ENCODE measurements at places on chromosomes 6 and 20.
A peak's percentile ranks its signal among the peaks of the same experiment; 100 is the strongest.

DNA sequence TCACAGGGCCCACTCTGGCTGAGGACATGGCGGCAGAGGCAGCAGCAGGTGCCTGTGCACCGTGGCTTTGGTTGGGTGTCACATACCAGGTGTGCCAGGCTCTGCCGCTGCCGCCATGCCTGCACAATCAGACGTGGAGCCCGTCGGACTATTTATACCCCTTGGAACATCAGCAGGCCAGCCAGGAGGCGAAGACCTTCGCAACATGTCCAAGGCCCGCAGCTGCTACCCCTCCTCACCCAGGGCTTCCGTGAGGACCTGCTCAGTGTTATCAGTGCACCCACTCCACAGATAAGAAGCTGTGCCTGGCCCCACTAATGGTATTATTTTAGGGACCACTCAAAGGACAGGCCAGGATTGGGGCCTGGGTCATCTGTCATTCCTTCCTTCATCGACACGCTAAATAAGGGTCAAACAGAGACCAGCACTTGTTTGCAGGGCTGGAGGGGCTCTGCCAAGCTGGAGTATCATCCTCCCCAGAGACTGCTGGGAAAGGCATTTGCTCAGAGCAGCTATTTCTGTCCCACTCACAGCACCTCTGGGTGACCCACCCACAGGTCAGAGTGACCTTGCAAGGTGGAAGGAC is 109.2 kb downstream of the BMP7 start:
- DNase-seq: no peak

DNA sequence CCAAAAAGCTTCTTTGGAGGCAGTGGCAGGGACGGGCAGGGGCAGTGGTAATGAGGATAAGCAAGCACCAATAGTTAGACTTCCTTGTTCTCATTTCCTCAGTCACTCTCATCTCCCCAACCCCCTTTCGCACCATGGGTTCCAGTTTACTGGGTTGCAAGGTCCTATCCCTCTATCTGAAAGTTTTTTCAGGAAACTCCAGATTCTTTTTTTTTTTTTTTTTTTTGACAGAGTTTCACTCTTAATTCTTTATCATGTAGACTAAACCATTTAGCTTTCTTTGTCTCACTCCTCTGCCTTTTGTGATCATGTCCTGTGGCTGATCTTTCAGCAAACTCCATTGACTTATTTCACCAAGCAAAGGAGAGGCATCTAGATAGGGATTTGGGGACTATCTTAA is 51.4 kb upstream of the GMDS start:
- no peak for DNase-seq

GRCh38 chr20:22058746-22059145 is 353.3 kb downstream of the PAX1 start:
- DNase-seq: no peak

GRCh38 chr6:2741756-2742155 is 9.0 kb downstream of the MYLK4 start:
- DNase-seq: no peak

DNA sequence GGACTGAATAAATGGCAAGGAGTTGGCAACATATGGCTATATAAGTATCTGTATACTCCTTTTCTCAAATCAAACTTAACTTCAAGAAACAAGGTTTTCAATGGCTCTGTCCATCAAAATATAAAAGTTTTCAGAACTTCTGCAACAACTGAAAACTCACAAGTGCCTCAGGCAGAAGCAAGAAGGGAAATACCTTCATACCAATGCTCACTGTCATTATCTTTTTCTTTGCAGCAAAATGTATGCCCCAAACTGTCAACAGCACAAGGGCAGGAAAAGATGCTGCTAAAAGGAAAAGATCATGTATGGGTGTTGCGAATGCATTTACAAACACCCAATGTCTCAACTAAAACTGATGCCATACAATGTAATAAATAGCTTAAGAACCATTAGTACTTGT is 45.9 kb downstream of the PTPRK start:
- no peak for DNase-seq

DNA sequence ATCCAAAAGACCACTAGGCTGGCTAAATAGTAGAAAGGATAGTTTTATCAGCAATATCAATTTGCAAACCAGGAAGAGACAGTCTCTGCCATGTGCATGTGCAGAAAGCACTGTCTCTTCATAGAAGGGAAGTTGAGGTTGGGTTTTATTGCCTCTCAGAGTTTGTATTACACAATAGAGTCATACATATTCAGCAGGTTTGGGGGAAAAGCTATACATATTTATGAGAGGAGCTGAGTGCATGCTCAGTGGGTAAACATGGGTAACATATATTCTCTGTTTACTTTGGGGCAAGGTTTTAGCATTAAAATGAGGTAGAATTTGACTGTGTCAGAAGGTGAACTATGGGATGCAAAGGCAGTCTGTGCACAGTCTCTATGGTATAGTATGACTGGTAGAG is 14.9 kb downstream of the TMEM170B start:
- DNase-seq: no peak

GRCh38 chr6:43873806-43874714 is 104.0 kb downstream of the VEGFA start:
- DNase-seq: no peak

- DNase-seq: peak; percentile 15
Observed at GRCh38 chr20:5402903-5403531, 86.3 kb upstream of the PROKR2 start.

- DNase-seq: no peak
Observed at GRCh38 chr6:139475646-139476045, 101.2 kb upstream of the CITED2 start.

GRCh38 chr20:40922865-40923264 is 105.8 kb upstream of the TOP1 start:
- DNase-seq: no peak

DNA sequence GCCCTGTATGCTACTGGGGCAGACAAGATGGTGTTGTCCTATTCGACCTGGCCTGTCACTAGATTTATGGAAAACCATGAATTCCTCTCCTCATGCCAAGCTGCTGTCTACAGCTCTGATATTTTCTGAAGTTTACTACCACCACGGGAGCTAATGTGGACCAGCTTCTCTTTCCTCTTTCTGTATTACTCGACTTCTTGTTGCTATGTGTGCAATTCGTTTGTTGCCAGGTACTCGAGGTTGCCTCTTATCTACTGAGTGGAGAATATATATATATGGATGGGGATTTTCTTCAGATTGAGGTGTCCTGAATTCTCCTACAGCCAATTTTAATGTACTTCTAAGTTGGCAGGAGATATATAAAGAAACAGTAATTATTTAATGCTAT is 34.7 kb downstream of the MAN1A1 start:
- DNase-seq: no peak

- peak; percentile 34 for DNase-seq
Observed at GRCh38 chr6:18990059-18990978, 603.2 kb downstream of the RNF144B start.

DNA sequence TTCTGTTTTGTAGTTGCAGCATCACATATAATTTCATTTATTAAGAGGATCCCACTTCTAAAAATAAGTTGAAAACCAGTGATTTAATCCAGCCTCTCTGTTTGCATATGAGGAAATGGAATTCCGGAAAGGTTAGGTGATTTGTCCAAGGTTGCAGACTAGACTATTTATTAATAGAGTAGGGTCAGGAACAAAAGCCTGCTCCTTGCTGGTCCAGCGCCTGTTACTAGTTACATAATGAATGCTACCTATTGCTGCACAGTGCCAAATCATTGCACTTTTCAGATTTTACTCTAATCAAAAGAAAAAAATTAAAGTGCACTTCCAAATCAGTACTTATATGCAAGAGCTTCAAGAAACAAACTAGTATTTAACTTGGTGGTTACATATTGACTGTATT is 238.6 kb downstream of the ESR1 start:
- no peak for DNase-seq

GRCh38 chr20:11012975-11013374 is 339.2 kb upstream of the JAG1 start:
- DNase-seq: no peak

DNA sequence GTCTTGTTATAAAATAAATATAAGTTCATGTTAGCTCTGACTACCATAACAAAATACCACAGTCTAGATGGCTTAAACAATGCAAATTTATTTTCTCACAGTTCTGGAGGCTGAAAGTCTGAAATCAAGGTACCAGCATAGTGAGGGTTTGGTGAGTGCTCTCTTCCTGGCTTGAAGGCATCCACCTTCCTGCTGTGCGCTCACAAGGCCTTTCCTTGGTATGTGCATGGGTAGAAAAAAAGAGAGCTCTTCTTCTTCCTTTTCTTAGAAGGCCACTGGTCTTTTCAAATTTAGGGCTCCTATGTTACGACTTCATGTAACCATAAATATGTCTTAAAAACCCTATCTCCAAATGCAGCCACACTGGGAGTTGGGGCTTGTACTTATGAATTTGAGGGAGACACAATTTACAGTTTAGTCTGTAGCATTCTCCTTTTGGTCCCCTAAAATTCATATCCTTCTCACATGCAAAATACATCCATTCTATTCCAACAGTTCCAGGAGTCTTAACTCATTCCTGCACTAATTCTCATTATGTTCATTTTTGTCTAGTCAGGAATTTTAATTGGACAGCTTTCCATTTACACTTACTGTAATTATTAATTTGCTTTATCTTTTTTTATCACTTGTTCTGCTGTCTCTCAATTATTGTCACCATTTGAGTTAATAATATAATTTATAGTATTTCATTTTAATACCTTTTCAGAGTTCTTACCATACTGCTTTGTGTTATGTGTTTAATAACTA is 381.9 kb upstream of the EPHA7 start:
- no peak for DNase-seq

DNA sequence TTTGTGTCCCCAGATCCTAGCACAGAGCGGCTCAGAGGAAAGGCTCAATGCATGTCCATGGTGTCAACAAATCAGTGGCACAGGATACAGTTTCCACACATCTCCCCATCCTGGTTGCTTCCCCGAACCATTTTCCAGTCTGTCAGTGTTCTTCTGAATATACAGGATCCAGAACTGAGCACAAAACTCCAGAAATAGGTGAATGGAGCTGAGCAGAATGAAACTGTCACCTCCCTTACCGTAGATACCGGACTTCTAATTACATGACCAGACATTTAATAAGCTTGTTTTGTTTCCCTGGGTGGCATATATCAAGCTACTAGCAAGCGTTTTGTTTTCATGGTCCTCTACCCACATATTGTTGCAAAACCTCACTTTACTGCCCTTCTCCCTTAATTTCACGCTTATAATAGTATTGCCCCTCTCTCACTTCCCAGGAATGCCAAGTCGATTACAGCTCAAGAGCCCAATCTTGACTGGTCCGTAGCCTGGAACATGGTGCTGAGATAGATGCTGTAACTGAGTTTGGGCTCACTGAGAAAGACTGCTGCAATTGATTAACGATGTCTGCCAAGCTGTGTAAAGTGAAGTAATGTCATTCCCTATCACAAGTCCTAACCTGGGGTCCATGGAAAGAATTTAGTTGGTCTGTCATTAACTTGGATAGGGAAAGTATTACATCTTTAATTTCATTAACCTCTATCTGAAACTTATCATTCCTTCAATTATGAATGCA is 12.0 kb upstream of the SCRT2 start:
- no peak for DNase-seq

GRCh38 chr6:140360651-140361050 is 986.2 kb upstream of the CITED2 start:
- DNase-seq: no peak

DNA sequence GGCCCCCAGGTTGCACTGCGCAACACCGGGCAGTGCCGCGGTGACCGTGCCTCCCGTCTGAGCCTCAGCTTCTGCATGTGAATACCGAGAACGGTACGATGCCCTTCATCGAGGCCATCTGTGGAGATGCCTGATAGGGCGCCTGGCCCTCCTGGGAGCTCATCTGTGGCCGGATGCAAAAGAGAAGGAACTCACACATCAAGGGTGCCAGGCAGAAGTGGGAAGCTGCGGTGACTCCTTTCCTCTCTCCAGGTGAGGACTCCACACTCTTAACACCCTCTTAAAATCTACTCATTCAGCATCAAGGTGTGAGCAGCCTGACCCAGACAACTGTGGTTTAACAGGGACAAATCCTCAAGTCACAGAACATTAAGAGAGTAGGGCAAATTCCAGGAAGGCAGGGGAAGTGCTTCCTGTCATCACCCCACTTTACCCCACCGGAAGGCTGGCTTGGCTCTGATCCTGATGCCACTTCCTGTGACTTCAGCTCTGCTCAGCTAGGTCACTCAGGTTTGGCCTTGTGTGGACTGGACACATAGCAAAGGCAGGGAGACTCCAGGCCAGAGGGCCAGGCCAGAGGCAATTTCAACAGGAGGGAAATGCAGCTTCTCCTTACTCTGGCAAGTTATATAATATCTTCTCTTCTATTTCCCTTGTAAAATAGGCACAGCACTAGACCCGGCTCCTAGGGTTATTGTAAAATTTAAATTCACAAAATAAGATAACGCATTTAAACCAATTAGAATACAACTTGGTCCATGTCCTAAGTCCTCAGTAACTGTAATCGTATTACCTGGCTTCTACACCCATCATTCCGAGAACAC is 69.4 kb downstream of the CPNE5 start:
- DNase-seq: no peak

DNA sequence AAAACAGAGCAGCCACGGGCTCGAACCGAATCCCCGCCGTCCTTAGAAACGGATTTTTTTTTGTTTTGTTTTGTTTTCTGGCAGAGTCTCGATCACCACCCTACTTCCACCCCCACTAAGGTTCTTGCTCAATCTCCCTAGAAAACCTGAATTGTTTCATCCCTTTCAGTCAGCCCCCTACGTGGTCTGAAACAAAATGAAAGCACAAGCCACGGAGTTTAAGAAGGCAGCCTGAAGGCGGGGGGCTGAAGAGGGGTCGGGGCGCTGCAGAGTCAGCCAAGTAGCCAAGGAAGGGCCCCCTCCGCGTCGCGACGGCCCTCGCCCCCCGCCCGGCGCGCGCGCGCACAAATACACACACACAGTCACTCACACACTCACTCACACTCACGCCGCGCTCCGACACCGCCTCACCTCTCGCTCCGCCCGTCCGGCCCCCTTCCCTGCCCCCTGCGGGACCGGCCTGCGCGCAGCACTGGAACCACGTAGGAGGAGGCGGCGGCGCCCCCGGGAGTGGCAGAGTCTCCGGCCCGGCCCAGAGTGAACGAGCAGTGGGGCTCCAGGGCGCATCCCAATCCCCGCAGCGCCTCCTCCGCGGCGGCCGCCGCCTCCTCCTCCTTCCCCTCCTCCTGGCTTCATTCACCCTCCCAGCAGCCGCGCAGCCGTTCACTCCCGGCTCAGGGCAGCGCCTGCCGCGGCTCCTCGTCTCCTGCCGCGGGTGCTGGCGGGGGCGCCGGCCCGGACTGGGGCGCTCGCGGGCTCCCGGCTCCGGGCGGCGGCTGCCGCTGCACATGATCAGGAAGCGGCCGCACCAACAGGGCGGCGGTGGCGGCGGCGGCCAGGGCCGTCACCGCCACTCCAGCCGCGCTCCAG is 1.4 kb downstream of the ATXN1 start:
- DNase-seq: peak; percentile 67

GRCh38 chr6:7236306-7237209 is 76.4 kb downstream of the SSR1 start:
- DNase-seq: no peak

GRCh38 chr20:36241678-36242077 is 5.4 kb downstream of the AAR2 start:
- no peak for DNase-seq

GRCh38 chr6:56714982-56715456 is 72.3 kb upstream of the DST start:
- no peak for DNase-seq
